ENCODE measurements at places on chromosomes 7 and 10. TPM values are rescaled to one million over a fixed set of nuclear protein-coding genes. Genes with fewer than 3 reads are reported as not detected.

The CUZD1 gene
- total RNA-seq, result 1.1 TPM

The LEP gene
- total RNA-seq, result not detected

The AKR1C4 gene
- not detected for total RNA-seq

The GATA3 gene
- total RNA-seq, result 30.9 TPM

The TUBB8 gene
- not detected for total RNA-seq

All from endothelial cell of umbilical vein (primary cell).